Caki2 (cell line): ENCODE measurements at places on chromosomes 12 and 14. TPM values are rescaled to one million over a fixed set of nuclear protein-coding genes. Genes with fewer than 3 reads are reported as not detected.
A peak's percentile ranks its signal among the peaks of the same experiment; 100 is the strongest.

DNA sequence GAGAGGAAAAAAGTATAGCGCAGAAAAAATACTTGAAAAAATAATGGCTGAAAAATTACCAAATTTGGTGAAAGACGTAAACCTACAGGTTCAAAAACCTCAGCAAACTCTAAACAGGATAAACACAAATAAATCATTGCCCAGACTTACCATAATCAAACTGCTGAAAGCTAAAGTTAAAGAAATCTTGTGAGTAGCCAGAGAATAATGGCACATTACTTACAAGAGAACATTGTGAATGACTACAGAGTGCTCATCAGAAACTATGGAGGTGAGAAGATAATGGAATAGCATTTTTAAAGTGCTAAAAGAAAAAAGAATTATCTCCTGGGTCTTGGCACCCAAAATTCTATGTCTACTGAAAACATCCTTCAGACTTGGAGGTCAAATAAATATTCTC lies 36.0 kb downstream of the ATF1 start:
- peak; percentile 30 for DNase-seq

- DNase-seq: peak; percentile 64
Observed at GRCh38 chr12:41521872-41522379, 333.8 kb downstream of the PDZRN4 start.

Gene NTF3
- not detected in 2 replicates for total RNA-seq

DNA sequence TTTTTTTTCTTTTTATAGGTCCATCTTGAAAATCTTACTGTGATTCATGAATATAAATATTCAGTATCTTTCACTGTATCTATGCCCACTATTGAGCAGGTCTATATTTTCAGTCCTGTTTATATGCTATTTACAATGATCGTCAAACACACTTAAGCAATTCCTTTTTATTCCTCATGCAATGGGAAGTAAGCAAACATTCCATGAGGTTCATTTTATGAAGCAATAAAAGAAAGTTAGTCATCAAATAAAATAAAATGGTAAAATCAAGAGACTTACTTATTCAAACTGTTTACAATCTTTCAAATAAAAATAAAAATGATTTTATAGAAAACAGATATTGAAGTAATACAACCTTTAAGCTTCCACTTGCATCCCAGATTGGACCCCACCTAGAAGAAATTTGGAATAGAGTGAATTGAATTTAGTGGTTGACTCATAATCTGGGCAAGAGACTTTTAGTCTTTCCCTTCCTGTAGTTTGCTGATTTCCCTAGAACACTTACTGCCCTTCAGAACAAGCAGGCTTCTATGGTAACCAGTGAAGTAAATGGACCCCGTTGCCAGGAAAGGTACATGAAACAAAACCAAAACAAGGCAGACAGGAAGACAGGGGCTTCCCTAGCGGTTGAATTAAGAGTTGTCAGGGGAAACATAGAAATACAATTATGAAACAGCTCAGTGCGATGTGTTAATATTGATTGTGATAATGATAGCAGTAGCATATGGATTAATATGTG lies 241.0 kb upstream of the ATP2B1 start:
- no peak for DNase-seq

Gene TMPRSS12
- total RNA-seq: not detected in 2 replicates

GRCh38 chr12:32360956-32361355 lies 38.4 kb upstream of the FGD4 start:
- DNase-seq: no peak

DNA sequence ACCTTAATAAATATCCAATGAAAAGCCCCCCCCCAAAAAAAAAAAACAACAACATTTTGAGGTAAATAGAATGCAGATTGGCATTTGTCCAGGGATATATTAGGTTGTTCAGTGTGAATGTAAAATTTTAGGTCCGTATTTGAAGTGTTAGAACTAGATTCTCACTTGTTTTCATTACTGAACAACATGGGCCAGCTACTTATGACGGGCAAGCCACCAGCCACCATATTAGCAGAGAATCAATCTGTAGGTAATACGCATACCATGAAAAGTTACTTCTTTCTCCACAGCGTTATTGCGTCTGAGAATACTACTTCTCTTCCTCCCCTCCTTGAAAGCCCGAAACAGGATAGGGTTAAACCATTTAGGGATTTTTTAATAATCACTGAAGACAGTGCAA lies 5.4 kb downstream of the FLRT2 start:
- no peak for DNase-seq

DNA sequence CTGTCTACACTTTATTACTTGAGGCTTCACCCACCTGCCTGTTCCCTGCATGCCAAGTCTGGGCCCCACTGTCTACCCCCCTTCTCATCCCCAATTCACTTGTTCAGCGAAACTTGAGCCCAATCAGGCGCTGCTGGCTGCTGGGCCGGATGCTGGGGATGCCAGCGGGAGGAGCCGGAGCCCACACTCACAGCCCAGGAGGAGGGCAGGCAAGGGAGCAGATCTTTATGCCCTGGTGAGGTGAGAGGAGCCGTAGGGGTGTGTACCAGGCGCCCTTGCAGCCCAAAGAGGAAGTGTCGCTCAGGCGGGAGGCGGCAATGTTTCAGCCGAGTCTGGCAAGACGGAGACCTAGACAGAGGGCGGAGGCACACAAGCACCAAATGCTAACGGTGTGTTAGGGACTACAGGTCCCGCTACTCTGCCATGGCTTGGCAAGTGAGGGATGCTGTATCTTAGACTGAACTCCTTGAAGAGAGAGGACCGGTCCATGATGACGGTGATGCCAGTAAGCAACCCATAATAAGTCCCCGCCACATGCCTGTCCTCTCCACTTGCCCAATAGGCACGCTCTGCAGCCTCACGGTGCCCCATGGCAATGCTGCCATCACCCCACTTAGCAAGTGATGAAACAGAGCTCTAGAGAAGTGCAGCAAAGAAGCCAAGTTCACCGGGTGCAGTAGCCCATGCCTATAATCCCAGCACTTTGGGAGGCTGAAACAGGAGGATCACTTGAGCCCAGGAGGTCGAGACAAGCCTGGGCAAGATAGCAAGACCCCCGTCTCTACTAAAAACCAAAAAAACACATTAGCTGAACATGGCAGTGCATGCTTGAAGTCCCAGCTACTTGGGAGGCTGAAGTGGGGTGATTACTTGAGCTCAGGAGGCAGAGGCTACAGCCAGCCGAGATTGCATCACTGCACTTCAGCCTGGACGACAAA lies 41.6 kb downstream of the LRRC74A start:
- no peak for DNase-seq

Gene ACAD10
- 9.8 and 14.7 TPM in 2 replicates for total RNA-seq

Gene SETD3
- 27.9 and 38.1 TPM in 2 replicates for total RNA-seq

DNA sequence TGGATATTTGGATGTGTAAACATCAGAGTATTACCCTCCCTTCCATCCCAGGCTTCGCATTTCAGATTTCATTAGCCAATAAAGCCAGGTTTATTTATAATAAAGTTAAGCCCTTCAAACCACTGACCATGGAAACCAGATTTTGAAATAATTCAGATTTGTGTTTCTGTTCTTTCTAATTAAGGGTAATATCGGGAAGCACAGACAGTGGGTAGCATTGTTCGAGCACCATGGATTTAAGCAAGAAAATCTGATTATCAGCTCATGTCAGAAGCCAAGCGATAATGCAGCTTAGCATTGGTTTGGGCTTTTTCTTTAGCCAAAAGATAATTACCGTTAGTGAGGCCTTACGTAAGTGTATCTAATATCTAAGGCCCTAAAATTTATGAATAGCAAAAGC lies 116.1 kb downstream of the C12orf42 start:
- DNase-seq: no peak

DNA sequence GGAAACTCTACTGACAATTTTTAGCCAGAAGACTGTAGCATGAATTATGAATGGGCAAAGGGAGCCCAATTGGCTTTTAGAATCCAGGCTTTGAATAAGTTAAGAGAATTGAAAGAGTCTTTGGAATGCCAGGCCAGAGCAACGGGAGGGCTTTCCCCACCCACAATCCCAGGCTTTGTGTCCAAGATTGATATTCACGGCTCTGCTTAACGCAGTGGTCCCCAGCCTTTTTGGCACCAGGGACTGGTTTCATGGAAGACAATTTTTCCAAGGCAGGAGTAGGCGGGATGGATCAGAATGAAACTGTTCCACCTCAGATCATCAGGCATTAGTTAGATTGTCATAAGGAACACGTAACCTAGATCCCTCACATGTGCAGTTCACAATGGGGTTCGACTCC lies 79.6 kb downstream of the EPS8 start:
- no peak for DNase-seq
